ENCODE measurements at places on chromosomes 7 and 10.

GRCh38 chr10:11462071-11462470 lies 149.4 kb downstream of the USP6NL start:
- no peak for DNase-seq

GRCh38 chr10:43203448-43204041 lies 63.3 kb downstream of the RASGEF1A start:
- DNase-seq = peak; percentile 16

DNA sequence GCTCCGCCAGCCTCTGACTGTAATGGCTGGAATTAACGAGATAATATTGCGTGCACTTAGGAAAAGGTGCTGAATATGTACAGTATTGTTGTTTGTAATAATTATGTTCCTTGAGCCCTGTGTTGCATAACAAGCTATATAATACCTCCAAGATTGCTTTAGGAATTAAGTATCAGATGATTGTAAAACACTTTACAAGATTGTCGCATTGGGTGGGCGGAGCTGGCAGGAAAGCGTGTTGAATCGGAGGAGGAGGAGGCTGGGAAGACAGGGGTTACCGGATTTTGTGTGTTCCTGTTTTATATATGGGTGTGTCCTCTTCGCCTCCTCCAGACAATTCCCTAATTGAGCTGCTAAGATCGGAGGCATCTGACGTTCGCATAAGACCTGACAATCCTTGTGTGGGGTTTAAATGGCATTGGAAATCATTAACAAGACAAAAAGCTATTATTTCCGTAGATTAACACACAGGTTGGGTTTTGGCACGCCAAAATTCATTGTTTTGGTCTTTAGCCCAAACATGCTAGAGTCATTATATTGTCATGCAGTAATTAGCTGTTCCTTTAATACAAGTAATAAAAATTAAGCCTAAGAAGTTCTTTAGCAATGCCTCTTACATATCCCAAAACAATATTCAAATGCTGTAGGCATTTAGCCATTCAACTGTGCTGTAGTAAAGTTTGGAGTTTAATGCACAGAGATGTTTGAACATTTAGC lies 192.9 kb upstream of the SH2B2 start:
- no peak for DNase-seq

- DNase-seq = no peak
Observed at GRCh38 chr10:21515361-21516241, 9.9 kb downstream of the SKIDA1 start.

DNA sequence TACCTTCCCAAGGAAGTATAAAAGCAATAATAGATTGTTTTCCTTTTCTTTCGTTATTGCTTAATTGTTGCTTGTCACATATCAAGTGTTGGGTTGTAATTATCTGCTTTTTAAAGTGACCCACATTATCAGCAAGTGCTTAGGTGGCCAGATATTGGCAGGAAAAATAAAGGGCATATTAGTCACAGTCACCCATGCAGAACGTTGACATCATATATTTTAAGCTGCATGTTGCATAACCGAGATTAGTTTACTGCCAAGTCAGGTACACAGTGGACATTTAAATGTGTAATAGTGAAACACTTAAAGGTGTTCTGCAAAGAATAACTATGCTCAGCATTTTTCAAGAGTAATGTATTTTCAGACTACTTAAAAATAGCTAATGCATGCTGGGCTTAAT lies 11.4 kb downstream of the NEBL start:
- DNase-seq = no peak

DNA sequence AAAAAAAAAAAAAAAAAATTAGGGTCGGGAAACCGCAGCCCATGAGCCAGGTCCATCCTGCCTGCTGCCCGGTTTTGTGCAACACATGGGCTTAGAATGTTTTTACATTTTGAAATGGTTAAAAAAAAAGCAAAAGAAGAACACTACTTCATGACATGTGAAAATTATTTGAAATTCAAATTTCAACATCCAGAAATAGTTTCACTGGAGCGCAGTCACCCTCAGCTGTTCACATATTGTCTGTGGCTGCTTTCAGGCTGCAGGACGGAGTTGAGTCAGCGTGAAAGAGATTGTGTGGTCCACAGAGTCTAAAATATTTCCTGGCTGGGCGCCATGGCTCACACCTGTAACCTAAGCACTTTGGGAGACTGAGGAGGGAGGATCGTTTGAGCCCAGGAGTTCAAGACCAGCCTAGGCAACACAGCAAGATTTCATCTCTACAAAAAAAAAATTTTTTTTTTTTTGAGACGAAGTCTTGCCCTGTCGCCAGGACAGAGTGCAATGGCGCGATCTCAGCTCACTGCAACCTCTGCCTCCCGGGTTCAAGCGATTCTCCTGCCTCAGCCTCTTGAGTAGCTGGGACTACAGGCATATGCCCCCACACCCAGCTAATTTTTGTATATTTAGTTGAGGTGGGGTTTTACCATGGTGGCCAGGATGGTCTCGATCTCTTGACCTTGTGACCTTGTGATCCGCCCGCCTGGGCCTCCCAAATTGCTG lies 63.9 kb upstream of the ECHDC3 start:
- no peak for DNase-seq

GRCh38 chr7:92131764-92132330 lies 2.4 kb downstream of the CYP51A1 start:
- no peak for DNase-seq

DNA sequence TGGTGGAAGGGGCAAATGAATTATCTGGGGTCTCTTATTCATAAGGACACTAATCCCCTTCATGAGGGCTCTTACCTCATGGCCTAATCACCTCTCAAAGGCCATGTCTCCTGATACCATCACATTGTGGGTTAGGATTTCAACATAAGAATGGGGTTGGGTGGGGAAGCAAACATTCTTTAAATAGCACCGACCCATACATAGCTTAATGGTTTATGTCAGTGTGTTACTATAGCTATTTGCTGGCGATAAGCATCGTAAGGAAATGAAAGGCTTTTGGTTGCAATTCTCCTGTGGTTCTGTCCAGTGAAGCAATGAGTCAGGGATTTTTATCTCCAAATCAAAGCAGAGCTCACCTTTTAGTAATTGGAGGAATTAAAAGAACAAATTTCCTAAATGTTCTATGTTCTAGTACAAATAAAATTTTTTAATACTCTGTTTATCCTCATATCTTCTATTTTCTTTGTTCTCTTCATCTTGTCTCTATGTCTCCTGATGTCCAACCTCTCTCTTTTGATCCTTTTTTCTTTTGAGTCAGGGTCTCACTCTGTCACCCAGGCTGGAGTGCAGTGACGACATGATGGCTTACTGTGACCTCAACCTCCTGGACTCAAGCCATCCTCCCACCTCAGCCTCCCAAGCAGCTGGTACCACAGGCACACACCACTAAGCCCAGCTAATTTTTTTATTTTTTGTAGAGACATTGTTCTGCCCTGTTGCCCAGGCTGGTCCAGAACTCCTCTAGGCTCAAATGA lies 57.0 kb upstream of the GLCCI1 start:
- no peak for DNase-seq

- DNase-seq = no peak
Observed at GRCh38 chr10:128001363-128001745, 94.5 kb downstream of the PTPRE start.

GRCh38 chr7:131898418-131898817 lies 342.0 kb upstream of the PODXL start:
- DNase-seq = no peak

DNA sequence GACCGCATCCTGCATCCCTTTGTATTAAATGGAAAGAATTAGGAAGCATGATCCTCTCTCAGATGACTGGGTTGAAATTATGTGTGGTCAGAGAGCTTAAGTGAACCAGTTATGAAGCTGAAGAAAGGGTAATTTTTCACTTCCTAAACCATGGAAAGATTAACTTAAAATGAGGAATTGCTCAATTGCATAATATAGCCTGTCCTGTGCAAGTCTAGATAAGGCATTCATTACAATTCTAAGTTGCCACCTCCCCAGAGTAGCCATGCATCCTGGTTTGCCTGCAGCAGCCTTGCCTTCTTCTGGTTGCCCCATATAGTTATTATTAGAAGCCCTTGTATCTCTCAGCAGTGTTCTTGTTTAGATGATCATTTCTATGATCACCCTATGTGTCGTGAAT lies 45.3 kb downstream of the STARD3NL start:
- no peak for DNase-seq

DNA sequence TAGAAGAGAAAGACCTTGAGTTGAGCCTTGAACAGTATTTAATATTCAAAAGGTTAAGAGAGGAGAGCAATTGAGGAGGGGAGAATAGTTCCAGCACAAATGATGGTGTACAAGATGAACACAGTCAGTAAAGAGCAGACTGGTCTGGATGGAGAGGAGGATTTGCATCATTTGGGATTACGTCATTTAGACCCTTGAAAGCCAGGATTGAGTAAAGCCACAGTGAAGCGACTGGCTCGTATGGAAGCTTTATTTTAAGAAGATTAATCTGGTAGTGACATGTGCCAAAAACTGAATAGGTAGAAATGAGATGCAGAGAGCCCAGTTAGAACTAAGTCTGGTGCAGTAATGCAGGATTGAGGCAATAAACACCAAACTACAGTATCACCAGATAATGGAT lies 52.6 kb downstream of the TRUB1 start:
- DNase-seq = no peak

DNA sequence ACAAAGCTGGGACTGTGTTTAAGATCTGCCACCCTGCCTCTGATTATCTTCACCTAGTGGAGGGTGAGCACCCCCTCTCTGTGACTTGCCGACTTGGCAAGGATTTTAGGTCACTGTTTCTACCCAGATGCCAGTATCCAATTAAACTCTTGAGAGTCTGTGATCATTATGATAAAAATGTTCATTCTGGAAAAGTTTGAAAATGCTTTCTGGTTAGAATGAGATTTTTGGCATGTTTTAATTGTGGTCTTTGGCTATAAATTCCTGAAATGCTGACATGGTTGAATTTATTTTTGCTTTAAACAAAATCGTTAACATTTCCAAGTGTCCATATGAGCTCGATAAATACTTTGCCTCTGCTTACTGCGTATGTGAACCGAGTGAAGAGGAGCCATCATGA lies 221.4 kb downstream of the BICC1 start:
- DNase-seq = no peak

DNA sequence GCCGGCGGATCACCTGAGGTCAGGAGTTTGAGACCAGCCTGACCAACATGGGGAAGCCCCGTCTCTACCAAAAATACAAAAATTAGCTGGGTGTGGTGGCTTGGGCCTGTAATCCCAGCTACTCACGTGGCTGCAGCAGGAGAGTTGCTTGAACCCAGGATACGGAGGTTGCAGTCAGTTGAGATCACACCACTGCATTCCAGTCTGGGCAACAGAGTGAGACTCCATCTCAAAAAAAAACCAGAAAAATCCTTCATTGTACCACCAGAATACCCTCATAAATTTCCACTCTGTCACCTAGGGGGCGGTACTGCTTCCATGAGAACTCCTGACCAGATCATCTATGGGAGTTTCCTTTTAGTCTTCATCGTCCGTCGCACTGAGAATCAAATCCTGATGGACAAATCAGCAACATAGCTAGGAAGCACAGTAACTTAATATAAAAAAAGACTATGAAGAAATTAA lies 225.8 kb upstream of the KLF14 start:
- no peak for DNase-seq

DNA sequence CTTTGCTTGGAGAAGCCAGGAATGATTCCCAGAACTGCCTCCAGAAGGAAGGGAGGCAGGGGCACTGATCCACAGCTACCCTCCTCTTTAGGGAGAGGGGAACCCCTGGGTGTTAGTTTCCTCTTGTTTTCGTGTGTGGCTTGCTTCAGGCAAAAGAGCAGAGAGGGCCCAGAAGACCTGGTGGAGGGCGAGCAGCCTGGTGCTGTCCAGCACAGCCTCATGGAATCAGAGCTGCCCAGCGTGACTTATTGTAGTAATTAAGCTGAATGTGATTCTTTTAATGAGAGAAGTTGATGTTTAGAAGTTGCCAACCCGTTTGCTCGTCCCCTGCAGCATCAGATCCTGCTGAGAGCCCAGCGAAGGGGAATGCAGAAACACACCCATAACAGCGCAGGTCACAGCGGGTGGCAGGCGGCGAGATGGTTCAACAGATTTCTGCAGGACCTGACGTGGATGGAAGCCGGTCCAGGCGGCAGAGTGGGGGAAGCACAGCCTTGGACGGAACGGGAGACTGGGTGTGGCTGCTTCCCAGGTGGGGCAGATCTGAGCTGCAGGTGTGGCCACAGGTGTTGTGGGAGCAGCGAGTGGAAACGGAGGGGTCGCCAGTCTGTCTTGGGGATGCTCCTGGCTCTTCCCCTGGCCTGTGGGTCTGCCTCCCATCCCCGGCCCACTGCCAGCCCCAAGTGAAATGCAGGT lies 53.7 kb upstream of the SHH start:
- DNase-seq = no peak

DNA sequence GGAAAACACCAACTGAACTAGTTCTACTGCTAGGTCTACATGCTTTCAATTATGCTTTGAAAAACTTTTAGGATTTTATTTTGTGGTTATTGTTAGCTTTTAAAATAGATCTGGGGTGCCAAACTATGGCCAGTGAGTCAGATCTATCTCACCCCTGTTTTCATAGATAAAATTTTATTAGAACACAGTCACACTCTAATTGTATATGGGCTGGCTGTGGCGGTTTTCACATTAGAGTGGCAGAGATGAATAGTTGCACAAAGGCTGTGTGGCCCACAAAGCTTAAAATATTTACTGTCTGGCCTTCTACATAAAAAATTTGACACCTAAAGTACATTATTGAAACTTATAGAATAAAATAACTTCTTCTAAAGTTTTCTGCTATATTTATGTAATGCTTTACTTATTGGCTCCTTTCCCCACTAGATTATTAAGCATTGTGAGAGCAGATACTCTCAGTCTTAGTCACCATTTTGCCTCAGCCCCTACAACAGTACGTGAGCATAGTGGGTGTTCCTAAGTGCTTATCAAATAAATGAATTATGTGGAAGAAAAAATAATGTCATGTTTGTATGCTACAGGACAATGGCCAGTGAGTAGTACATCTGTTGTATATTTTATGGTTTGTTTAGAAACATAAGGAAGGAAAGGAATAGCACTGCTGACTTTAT lies 5.4 kb upstream of the SUV39H2 start:
- no peak for DNase-seq

DNA sequence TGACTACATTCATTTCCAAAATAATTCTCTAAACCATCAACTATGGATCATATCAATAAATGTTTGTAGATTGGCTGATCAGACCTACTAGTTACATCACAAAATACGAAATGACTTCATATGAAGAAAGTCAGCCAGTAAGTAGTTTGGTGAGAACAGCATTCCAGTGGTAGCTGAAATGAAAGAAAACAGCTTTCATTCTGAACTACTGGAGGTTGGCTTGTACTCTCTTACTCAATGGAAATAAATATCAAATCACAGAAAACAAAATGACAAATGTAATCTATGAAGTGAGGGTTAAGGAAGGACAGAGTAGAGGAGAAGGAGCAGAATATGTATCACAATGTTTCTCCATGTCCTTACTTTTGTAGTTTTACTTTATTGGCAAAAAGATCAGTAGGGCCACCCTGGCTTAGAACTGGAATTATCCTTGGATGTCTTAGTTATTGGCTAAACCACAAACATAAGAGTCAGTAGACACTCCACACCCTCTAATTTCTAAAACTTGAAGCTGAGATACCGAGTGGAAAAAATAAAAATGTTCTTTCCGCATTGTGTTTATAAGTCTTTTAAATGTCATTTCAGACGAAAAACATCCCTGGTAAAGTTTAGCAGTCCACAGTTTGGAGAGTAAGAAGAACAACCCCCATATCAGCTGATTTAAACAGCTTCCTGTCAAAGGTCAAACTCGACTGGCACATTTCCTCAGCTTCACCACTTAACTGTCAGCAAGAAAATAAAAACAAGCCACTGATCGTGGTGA lies 74.0 kb upstream of the DGKI start:
- no peak for DNase-seq

GRCh38 chr7:23664122-23664521 lies 15.9 kb upstream of the FAM221A start:
- DNase-seq = no peak

All from activated CD8-positive, alpha-beta memory T cell treated with anti-CD3 and anti-CD28 coated beads, Interleukin-2, amount 50 U/mL, for 4 hours (primary cell).